ENCODE measurements at places on chromosomes 13 and 19.

- no peak for DNase-seq
Measured at GRCh38 chr13:52371736-52372247, 34.2 kb downstream of the THSD1 start.

- no peak for DNase-seq
Measured at GRCh38 chr19:9528757-9529336, 9.6 kb downstream of the ZNF426 start.

GRCh38 chr13:73025217-73026012 is 33.4 kb upstream of the KLF5 start:
- DNase-seq, result no peak

- DNase-seq, result peak; percentile 2
Measured at GRCh38 chr13:70568571-70568970, 460.3 kb upstream of the KLHL1 start.

GRCh38 chr13:39259371-39260140 is 221.3 kb downstream of the NHLRC3 start:
- DNase-seq, result no peak

GRCh38 chr19:37920591-37921450 is 13.8 kb downstream of the SIPA1L3 start:
- no peak for DNase-seq

DNA sequence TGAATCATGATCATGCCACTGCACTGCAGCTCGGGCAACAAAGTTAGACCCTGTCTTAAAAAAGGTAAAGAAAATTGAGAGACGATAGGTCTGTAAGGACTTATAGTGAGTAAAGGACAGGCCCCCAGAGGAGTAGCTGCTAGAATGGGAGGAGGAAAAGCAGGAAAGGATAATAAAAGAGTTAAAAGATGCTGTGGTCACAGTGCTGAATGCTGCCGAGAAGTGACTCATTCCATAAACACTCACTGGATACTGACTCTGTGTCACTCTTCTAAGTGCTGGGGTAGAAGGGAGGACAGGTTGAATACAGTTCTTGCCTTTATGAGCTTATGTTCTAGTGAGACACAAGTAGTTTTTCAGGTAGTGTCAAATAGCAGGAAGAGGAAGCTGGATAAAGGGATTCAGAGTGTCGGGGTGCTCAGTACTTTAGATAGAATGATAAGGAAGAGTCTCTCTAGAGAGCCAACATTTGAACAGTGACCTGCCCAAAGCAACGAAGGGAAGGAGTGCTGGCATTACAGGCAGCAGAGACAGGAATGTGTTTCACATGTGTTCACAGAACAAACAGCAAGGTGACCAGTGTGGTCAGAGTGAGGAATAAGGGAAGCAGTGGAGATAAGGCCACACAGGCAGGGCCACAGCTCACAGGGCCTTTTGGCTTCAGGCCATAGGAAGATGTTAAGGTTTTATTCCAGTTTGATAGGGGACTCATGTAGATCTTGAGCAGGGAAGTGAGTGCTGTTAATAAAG is 1240.5 kb downstream of the UQCRFS1 start:
- DNase-seq, result no peak

- DNase-seq, result no peak
Measured at GRCh38 chr19:46049597-46049996, 8.8 kb upstream of the IGFL4 start.

DNA sequence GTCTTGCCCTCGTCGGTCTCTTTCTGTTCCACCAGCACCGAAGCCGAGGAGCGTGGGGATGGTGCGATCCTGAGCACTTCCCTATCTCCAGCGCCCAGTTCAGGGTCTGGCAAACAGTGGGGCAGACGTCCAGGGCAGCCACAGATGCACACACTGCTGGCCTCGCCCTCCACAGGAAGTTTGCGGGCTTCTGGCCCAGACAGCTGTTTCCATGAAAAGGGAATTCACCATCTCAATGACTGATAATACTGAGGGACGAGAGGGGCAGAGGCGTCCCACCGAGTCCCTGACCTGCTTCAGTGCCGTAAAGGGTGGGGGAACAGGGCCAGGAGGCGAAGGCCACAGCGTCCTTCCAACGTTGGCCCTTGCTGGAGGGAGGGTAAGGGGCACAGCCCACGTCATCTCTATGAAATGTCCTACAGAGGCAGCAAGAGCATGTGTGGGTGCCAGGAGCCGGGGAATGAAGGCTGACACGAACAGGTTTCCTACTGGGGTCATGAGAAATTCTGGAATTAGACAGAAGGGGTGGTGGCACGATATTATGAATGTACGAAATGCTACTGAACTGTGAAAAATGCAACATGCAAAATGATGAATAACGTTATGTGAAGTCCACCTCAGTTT is 19.5 kb downstream of the SHC2 start:
- DNase-seq, result no peak

DNA sequence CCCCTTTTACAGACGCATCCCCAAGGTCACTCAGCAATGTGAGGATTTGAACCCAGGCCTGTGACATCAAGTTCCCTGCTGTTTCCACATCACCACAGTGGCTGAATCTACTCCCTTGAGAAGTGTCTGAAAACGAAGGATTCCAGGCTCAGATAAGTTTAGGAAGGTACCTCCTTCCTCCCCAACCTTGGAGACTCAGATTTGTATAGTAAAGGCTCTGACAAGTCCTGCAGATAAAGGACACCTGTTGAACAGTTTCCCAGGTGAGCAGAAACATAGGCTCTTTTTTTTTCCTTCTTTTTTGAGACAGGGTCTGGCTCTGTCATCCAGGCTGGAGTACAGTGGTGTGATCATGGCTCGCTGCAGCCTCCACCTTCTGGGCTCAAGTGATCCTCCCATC is 56.4 kb upstream of the PTPRS start:
- DNase-seq, result no peak

DNA sequence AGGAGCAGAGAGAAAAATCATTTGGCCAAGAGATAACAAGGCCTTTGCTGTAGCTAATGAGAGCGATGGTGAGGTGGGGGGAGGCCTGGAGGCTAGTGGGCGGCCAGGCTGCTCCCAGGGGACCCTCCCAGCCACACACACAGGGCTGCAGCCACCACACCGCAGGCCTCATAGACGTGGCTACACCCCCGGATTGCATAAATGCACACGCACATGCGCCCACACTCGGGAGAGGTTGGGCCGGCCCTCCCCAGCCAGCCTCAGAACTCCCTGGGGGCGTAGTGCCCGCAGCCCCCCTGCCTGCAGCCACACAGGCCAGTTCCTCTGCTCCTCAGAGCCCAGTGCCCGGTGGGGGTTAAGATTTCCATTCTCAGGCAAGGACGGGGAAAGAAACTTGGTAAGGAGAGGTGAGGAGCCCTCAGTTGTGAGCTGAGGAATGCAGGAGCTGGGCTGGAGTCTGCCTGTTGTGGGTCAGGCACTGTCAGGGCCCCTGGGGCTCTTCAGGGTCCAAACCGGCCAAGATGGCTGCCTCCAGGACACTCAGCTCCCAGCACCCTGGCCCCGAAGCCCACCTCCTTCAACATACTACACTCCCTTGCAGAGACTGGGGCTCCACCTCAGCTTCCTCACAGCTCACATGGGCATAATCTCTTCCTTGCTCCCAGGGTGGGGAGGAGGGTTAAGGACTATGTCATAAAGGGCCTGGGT is 8.0 kb downstream of the PTH2 start:
- DNase-seq, result no peak

DNA sequence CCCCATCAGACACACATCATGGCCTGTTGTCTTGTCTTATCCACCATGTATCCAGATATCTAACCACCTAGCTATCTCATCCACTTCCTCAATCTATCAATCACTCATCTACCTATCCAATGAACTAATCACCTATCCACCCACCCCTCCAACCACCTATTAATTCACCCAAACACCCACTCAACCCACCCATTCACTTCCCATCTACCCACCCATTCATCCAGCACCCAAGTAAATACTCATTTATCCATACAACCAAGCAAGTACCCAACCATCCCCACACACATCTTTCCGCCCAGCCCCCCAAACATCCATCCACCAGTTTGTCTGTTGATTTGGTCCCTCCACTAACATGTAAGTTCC is 753 bp upstream of the WIZ start:
- no peak for DNase-seq

GRCh38 chr19:47351548-47351947 is 2.4 kb downstream of the DHX34 start:
- no peak for DNase-seq

DNA sequence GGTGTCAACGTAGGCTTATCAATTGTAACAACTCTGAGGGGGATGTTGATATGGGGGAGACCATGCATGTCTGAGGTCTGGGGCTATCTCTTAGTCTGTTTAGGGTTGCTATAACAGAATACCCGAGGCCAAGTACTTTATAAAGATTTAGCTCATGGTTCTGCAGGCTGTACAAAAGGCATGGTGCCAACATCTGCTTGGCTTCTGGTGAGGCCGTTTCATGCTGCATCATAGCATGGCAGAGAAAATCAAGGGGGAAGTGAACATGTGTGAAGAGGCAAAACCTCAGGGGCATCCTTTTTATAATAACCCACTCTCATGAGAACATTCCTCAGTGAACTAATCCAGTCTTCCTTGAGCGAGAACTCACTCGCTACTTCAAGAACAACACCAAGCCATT is 353.8 kb downstream of the ENOX1 start:
- DNase-seq, result no peak

- no peak for DNase-seq
Measured at GRCh38 chr13:44257796-44258195, 115.8 kb upstream of the SERP2 start.

DNA sequence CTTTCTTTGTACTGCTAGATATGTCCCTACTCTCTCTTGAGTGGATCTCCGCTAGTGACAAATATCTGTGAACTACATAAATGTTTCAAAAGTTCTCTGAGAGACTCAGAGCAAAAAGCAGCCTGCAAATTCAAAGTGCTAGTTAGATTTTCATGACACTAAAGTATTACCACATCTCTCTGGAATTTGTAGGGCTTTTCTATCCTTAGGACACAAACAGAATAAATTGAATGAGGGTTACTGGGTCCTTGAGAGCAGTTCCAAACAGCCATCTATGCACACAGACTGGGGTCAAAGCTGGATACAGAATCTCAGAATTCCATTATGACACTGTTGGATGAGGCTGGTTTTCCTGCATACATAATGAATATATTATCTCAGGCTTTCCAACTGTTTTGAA is 953.2 kb downstream of the DIAPH3 start:
- DNase-seq, result no peak

DNA sequence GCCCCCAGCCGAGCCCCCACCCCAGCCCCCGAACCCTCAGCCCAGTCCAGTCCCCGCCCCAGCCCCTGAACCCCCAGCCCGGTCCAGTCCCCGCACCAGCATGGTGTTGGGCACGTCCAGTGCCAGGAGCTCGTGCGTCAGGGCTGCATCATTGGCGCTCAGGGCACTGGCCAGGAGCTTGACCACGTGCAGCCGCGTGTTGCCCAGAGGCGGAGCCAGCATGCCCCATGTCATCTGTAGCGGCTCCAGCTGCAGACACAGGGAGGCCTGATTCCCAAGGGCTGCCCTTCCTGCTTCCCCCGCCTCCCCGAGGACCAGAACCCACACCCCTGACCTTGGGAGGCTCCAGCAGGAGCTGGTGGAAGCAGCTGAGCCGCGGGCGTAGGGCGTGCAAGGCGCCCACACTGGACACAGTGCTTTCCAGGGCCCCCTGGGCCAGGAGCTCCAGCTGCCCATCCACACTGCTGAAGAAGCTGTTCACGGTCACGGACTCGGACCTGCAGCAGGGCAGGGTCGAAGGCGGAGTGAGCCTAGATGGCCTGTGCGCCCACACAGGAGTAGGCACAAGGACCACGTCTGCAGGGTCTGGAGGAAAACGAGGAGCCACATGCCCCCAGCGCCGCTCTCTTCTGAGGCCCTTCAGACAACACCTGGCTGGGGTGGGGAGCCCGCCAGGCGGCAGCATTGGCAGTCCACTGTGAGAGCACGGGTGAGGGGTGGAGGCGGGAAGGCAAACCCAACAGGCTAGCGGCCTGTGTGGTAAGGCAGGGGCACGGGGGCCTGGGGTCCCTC is 12.8 kb upstream of the TMEM86B start:
- no peak for DNase-seq

- DNase-seq, result no peak
Measured at GRCh38 chr19:10961073-10961860, 437 bp downstream of the SMARCA4 start.

GRCh38 chr19:48385461-48386087 is 5.8 kb downstream of the KDELR1 start:
- no peak for DNase-seq

DNA sequence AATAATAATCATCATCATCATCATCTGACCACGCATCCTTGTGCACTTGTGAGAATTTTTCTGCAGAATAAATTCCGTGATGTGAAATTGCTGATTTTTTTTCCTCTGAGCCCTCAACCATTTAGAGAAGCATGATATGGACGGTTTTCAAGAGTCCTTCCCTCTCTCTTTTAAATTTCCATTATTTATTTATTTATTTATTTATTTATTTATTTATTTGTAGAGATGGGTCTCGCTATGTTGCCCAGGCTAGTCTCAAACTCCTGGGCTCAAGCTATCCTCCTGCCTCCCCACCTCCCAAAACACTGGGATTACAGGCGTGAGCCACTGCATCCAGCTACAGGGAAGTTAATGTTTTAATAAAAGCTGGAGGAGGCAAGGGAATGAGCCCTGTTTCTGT is 39.6 kb downstream of the CACNA1A start:
- no peak for DNase-seq

DNA sequence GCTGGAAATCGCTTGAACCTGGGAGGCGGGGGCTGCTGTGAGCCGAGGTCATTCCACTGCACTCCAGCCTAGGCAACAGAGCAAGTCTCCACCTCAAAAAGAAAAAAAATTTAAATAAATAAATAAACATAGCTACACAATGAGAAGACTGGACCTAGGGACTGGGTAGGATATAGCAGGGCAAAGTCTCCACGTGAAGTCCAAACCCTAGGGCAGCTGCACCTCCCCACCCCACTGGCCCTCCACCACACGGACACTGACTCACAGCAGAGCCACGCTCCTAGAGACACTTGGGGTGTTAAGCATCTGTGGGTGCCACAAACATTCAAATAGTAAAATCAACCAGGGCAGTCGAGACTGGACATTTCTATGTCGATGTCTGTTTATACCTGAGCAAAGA is 7.1 kb downstream of the LATS2 start:
- no peak for DNase-seq

GRCh38 chr19:39372941-39373340 is 18.0 kb downstream of the PAF1 start:
- DNase-seq, result no peak

GRCh38 chr13:113579686-113580085 is 4.9 kb upstream of the TFDP1 start:
- no peak for DNase-seq

DNA sequence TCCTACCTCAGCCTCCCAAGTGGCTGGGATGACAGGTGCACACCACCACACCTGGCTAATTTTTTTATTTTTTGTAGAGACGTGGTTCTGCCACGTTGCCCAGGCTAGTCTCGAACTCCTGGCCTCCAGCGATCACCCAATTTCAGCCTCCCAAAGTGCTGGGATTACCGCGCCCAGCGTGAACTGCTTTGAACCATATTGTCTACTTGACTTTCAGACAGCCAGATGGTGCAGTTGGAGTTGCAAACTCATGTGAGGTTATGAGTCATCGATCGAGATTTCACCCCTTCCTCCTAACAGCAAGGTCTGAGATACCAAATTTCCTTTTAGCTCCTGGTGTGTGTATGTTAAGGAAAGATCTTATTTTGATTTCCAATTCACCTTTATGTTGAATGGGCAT is 2.7 kb downstream of the SLC27A1 start:
- DNase-seq, result no peak

- no peak for DNase-seq
Measured at GRCh38 chr13:31311921-31312320, 112.1 kb downstream of the B3GLCT start.

Data from GM19239 (cell line).